ENCODE measurements at places on chromosomes 6 and 20.

DNA sequence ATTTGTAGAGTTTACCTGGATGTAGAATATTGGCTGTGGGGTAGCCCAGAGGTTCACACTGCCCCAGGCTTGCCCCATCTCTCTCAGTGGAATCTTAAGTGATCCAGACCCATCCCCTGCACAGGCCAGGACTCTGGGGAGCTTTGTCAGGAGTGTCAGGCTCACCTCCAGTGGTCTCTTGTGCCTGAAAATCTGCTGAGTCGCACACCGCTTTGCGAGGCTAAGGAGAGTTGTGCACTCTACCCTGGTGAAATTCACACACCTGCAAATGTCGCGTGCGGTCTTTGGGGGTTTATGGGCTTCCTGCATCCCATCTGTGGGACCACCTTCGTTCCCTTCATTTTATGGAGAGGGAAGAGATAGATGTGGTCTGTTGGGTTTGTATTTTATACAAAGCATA lies 63.6 kb upstream of the KIF25 start:
- DNase-seq, result no peak

GRCh38 chr6:74070091-74070490 lies 374.1 kb downstream of the CD109 start:
- no peak for DNase-seq

DNA sequence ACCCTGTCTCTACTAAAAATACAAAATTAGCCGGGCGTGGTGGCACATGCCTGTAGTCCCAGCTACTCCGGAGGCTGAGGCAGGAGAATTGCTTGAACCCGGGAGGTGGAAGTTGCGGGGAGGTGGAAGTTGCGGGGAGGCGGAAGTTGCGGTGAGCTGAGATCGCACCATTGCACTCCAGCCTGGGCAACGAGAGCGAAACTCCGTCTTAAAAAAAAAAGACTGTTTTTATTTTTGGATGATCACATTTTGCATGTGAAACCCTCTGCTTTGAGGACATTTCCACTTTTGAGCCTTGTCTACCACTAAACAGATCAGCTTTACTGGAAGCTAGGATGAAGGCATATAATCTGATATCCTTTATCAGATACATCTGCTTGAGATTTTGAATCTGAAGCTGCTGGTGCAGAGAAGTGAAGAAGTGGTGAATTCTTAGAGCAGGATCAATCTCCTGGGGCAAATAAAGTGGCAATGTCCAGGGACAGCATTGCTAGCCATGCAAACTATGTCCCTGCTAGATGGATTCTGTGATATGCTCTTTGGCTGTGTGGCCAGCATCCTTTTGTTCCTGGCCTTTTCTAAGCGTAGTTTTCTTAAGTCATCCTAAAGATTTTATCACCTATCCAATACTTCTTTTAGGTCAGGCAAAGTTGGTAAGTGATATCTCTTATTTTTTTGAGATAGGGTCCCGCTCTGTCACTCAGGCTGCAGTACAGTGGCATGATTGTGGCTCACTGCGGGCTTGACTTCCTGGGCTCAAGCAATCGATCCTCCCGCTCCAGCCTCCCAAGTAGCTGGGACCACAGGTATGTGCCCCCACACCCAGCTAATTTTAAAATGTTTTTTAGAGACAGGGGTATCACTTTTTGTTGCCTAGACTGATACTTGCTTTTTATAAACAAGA lies 23.3 kb downstream of the RBL1 start:
- DNase-seq, result no peak

- no peak for DNase-seq
These were observed 214.7 kb downstream of the PAX1 start for GRCh38 chr20:21920211-21920610.

GRCh38 chr6:69841862-69842261 lies 24.5 kb upstream of the COL19A1 start:
- no peak for DNase-seq

DNA sequence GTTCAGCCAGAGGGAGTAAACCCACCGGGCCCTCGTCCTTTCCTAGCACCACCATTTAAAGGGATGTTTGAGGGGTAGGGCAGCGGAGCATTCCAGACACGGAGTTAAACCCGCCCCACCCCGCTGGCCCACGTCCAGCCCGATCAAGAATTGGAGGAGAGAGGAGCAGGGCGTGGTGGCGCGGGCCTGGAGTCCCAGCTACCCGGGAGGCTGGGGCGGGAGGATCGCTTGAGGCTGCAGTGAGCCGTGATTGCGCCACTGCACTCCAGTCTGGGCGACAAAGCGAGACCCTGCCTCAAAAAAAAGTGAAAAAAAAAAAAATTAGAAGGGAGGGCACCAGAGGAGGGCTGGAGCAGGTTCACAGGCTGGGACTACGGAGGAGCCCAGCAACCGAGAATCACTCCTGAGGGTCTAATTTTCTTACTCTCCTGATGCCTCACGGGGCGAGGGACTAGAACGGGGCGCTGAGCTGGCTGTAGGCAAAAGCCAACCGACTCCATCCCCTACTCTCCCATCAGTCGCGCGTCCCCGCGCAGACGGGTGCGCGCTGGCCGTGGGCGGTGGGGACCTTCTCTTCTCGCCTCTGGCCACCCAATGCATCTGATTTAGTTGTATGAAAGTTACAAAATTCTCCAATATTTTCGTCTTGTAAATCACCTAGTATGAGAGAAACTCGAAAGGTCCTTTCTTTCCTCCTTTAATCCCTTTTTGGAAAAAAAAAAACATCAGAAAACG lies 6.1 kb upstream of the HSPA1B start:
- DNase-seq, result no peak

DNA sequence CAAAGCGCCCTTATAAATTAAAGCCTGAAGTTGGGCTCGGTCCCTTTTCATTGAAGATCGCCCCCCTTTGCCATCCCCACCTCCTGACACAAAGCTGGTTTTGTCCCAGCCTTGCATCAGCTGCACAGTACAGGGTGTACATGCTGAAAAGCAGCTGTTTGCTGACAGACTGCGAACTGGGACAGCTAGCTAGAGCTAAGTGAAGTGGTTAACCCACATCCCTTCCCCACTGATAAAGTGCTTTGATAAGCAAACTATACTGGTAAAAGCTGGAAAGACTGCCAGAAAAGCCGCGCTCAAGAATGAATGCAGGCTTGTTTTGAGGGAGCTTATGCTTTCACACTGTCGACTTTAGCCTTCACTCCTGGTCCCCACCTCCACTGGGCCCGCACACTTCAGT lies 207.3 kb downstream of the GMDS start:
- DNase-seq, result no peak
